T-helper 2 cell treated with Interferon-gamma antibody and Interleukin-4, amounts not matched to agents 5 μg/mL and 100 μg/mL, for 36 hours (primary cell): ENCODE measurements at places on chromosomes 2 and 18.

DNA sequence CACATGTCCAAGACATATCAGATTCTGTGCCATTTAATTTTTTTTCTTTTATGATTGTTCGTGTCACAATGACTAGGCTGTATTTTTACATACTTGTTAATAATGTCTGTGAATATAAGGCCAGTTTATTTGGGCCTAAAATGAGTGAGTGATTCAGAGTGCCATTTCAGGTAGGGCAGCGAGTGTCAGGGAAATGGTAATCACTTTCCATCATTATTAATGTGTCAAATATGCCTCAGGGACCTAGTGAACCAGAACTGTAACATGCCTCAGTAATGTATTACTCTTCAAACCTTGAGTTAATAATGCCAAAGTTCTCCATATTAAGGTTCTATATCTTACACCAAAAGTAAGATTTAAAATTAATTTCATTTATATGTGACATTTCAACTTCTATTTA is 8.6 kb downstream of the FAM171B start:
- DNase-seq, result no peak

GRCh38 chr18:63208676-63209075 is 110.9 kb downstream of the BCL2 start:
- peak; percentile 6 for DNase-seq

DNA sequence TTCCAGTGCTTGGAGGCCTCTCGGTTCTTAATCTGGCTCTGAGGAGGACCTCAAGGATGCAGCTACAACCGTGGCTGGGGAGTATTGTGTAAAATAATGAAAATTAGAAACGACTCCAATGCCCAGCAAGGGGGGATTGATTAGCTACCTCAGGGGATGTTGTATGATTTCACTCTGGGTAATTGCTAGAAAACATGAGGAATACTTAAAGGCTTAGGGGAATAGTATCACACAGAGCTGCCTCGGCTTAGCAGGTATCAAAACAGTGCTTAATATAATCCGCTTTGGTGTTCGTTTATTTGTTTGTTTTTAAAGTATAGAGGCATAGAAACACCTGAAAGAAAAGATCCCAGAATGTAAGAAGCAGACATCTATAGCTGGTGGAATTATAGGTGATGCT is 102.5 kb downstream of the INHBB start:
- DNase-seq, result no peak

DNA sequence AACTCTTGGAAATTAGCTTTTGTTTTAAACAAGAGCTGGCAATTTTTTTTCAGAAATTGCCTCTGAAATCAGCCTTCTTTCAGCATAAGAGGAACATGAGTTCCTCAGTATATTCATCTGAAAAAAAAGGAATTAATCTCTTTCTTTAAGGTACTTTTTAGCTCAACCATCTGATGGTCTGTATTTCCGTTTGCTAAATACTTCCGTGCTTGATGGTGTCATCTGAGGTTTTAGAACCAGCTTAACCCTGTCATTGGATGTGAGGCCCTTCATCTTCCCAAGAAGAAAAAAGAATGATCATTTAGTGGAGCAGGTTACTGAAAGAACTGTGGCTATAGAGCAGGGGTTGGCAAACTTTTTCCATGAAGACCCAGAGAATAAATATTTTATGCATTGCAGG is 175.0 kb downstream of the TRABD2A start:
- no peak for DNase-seq

- DNase-seq, result no peak
Observed at GRCh38 chr2:65292461-65293011, 64.9 kb downstream of the ACTR2 start.

DNA sequence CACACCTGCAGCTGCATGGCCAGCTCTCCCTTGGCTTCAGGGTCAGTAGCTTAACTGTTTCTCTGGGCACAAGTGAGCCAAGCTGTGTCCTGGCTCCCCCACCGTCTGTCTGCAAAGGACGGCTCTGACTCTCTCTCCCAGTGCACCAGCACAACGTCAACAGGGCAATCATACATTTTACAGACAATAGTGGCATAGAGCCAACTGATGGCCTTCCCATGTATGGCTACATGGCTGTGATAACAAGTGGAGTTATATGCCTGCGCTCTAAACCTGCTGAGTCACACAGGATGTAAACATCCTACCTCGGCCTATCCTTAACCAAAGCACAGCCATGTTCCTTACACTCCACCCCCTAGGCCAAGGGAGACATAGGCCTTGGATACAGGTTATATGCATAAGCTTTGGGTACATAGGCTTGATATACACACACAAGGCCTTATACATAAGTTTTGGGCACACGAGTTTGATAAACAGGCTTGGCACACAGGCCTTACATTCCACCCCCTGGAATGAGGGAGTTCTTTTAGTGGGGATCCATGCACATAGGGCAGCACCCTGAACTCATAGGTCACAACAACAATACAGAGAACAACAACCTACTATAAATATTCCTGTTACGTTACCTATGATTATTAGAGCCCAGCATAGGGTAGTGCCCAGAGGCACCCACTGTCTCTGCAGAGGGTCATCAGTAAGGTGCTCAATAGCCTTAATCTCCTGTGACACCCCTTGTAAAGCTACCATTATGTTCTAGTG is 17.7 kb downstream of the PHOSPHO2 start:
- DNase-seq, result no peak
